AG04449 (cell line): ENCODE measurements at places on chromosomes 11 and 22.

DNA sequence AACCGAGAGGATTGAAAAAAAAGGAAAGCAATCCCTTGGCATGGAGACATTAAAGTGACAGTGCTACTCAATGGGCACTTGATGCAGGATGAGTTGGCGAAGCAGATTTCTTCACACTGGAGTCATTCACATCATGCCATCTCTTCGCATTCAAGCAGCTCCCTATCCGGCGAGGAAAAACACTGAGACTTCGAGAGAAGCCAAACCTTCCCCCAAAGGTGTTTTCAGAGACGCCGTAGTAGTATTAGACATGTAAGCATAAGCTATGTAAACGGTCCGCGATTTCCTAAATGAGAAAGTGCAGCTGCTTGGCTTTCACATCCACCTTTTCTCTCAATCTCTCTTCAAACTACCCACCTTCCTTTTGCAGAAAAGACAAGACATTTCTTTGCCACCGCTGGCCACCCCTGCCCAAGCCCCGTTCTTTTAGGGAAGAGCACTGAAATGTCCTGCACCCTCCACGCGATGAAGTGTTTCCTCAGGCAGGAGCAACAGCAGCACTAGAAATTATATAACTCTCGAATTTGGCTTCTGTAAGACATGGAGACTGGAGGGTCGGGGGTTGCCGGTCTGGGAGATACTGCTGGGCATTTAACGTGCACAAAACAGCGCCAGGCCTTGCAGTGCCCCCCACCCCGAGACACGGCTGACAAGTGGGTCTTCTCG lies at the start of gene DLG2:
TSS of gene DLG2 (minus strand) at position 13 of the 666 bp plus-strand sequence.
- DNase-seq, result no peak

DNA sequence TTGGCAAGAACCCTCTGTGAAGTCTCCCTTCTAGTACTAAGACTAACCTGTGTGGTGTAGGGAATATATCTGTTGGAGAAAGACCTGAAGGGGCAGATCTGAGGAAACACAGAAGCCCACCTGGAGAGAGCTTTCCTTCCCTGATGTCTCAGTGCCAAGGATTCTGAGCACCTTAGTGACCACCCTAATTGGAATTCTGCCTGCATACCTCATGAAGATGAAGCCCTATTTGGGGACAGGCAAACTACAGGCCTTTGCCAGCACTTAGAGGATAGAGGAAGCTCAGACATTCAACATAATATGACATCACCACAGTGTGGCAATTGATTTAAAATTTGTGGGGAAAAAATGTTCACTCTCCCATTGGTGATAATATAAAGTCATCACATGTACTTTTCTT lies 766.2 kb upstream of the KIRREL3 start:
- DNase-seq, result no peak

- no peak for DNase-seq
These were observed 93.9 kb downstream of the YAP1 start for GRCh38 chr11:102204174-102204573.

- DNase-seq, result no peak
These were observed at the start of gene KCNE3 for GRCh38 chr11:74466916-74467885. Gene KCNE3, minus strand, starts transcription at chr11:74467549. Its CDS starts 9,986 bp downstream, at chr11:74457563.

- DNase-seq, result no peak
These were observed 16.9 kb upstream of the TMEM135 start for GRCh38 chr11:87020764-87021365.

- DNase-seq, result no peak
These were observed 65.2 kb upstream of the CECR2 start for GRCh38 chr22:17303840-17304779.

DNA sequence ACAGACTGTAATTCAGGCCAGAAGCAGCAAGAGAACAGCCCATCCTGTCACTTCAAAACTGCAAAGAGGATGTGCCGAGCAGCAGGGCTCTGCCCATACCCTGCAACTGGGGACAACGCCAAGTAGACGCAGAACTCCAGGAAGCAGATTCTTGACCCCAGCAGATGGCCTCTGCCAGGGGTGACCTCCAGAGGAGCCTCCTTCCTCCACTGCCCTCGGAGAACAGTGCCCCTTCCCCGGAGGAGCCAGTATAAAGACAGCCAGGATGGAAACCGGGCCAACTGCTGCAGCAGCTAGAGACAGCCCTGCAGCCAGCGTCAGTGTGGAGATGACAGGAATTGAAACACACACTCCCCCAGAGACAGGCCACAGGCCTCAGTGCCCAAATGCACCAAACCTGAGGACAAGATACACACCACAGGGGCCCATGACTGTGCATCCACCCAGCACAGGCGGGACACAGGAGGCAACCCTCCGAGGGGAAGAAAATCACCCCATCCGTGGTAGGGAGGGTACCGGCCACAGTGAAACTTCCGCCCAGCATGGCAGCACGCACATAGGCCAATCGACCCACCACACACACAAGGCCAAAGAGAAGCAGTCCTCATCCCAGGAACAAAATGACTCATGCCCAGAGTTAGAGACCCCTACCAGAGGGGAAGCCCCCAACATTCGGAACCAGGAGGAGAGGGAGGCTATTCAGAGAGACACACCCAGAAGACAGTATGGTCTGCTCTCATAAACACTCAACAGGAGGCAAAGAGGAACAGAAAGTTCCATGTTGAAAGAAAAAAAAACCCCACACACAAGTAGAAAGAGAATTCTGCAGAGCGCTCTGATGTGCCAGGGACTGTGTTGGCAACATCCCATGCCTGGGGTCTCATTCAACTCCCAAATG lies 5.6 kb downstream of the AHNAK start:
- DNase-seq, result no peak

DNA sequence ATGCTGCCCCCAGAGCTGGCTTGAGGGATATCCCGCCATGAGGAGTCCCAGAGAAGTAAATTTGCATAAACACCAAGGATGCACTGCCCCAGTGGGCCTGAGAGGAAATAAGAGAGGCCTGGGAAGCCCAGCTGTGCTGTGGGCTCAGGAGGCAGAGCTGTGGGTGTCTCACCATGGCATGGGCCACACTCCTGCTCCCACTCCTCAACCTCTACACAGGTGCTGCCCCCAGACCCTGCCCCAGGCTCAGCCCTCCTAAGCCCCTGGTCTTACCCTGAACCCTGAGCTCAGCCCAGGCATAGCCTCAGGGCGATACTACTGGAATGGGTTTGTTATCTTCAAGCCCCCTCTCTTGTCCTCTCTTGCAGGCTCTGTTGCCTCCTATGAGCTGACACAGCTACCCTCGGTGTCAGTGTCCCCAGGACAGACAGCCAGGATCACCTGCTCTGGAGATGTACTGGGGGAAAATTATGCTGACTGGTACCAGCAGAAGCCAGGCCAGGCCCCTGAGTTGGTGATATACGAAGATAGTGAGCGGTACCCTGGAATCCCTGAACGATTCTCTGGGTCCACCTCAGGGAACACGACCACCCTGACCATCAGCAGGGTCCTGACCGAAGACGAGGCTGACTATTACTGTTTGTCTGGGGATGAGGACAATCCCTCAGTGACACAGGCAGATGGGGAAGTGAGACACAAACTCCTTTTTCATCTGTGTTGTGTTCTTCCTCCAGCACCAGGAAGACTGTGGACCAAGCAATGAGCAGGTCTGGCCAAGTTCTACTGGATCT lies 59.9 kb downstream of the GGTLC2 start:
- DNase-seq, result no peak

DNA sequence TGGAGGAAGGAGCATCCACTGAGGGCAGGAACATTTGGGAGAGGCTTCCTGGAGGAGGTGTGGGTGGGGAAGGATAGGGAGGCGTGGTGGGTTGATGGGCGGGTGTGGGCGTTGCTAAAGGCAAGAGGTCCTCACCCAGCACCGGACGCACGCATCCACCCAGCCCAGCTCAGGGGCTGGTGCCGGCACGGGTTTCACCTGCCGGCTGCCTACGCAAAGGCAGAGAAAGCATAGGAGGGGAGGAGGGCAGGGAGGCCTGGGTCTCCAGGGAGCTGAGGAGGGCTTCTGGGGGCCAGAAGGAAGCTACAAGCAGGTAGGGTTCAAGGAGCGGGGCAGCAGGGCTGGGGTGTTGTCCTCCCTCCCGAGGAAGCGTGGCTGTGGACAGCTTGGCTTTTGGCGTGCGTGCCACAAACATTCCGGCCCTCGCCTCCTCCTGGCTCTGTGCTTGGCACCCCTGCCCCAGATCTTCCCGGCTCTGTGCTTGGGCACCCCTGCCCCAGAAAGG lies 7.8 kb downstream of the SSH3 start:
- DNase-seq, result no peak

GRCh38 chr11:2461253-2461955 lies 16.6 kb downstream of the KCNQ1 start:
- DNase-seq, result no peak
